ENCODE measurements at places on chromosomes 3 and 15.
A peak's percentile ranks its signal among the peaks of the same experiment; 100 is the strongest.

- DNase-seq, result no peak
Observed at GRCh38 chr15:78623786-78624497, 3.1 kb upstream of the CHRNA3 start.

GRCh38 chr3:39250116-39250747, 29.6 kb downstream of the CX3CR1 start:
- DNase-seq, result peak; percentile 88

DNA sequence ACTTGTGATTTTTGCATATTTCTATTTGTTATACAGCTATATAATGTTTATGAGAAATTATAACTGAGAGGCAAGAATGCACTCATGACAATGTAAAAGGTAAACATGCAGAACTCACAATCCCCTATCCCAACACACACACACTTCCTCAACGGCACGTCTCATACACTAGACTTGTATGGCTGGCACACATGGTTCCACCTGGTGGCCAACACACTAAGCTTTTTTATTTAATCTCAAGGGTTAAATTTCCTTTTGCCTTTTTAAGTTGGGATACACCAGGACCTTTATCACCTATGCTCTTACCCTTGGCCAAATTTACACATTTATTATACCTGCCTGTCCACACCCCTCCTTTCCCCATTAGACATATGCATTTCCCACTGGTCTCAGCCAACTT, 88.6 kb upstream of the PSMD6 start:
- DNase-seq, result no peak

DNA sequence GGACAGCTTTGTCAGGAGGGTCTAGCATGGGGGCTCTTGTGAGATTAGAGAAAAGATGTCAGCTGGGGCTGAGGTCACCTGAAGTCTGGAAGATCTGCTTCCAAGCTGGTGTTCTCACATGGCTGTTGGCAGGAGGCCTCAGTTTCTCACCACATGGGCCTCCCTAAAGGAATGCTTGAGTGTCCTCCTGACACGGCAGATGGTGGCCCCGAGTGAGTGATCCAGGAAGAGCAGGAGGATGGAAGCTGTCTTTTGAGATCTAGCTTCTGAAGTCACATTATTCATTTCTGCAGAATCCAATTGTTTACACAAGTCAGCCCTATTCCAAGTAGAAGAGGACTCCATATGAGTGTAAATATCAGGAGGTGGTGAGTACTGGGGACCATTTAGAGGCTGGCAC, 344.0 kb upstream of the PROK2 start:
- no peak for DNase-seq

GRCh38 chr3:64152086-64152485, 73.2 kb downstream of the PRICKLE2 start:
- DNase-seq, result no peak

DNA sequence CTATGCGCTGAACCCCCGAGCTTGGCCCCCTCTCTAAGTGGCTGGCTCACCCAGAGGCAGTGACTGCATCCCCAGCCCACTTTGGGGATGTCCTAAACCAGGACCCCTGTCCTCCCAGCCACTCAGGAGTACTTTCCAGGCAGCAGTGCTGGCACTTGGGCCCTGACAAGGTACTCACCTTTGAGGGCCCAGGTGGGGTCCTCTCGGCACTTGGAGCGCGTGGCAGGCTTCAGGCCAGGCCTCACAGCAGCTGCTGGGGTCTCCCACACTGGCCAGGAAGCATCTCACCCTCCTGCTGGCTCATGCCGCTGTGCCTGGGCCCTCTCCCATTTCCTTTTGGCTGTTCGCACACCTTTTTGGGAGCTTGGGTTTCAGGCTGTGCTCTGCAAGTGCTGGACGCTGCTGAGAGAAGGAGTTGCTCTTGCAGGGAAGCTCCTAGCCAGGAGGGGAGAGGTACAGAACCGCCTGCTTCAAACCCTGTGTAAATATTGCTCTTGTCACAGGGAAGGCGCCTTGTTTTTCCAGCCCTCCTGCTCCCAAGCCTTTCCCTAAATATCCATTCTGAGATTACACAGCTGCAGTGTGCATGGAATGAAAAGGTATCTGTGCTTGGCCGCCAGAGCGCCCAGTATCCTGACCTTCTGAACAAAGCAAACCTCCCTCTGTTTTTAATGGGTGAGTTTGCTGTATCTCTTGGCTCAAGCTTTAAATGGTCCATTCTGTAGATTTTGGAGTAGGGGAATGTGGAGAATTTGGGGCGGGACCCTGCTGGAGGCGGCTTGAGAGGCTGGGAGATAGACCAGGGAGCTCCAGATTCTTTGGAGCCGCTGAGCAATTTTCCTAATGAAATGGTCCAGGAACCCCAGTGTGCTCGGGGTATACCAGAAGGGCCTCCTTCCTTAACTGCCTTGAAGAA, 45.6 kb downstream of the DNASE1L3 start:
- DNase-seq, result no peak

- DNase-seq, result no peak
Observed at GRCh38 chr3:35757991-35758757, 118.8 kb downstream of the ARPP21 start.
